ENCODE measurements at places on chromosomes 13 and 19.

- DNase-seq, result no peak
Observed at GRCh38 chr19:1132552-1133383, 29.0 kb downstream of the GPX4 start.

DNA sequence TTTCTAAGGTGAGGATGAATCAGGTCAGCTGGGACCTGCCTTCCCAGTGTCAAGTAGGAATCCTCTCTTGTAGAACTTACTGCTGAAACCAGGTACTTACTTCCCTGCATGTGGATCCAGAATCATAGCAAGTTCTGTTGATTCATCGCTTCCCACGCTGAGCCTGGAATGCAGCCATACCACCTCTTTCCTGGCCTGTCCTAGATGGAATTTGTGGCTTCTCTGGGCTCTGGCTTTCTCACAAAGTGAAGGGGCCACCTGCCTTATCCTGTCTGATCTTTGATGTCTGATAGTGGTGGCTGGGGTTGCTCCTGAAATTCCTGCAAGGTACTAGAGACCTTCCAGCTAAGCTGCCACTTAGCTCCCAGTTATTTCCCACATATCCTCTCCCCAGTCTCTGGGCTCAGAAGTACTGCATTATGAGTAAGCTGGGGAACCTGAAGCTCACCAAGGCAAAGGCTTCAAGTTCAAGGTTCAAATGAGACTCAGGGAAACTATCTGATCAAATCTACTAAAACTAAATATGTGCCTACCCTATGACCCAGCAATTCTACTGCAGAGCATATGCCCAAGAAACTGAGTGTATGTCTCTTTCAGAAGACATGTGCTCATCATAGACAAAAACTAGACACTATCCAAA is 103.5 kb downstream of the SUCLA2 start:
- DNase-seq, result no peak

DNA sequence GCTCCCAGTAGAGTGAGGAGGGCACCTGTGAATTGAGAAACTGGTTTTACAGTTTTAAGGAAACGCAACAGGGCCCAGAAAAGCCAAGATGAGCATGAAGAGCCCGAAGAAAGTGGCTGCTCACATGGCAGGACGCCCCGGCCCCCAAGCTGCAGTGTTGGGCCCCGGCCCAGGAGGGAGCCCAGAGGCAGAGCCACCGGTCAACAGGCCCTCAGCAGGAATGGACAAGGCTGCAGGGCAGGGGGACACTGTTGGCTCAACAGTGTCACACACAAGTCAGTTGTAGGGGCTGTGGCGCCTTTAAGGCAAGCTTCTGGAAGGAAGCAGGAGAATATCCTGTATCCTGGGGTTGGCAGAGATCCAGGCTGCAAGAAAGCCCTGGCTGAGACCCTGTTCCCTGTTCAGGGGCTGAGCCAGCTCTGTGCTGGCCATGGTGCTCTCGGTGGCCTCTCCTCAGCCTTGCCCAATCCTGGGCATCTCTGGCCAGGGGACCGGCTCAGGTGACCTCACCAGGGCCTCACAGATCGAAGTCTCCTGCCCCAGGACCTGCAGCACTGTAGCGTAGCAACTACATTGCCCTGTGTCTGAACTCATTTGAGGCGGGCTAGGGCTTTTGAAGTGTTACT is 28.0 kb downstream of the UPF1 start:
- no peak for DNase-seq

- DNase-seq, result no peak
Observed at GRCh38 chr13:109309625-109310363, 476.6 kb downstream of the IRS2 start.

- no peak for DNase-seq
Observed at GRCh38 chr19:1907563-1908363, 2.6 kb downstream of the ADAT3 start.

- DNase-seq, result no peak
Observed at GRCh38 chr13:73061876-73062275, 3.1 kb downstream of the KLF5 start.

DNA sequence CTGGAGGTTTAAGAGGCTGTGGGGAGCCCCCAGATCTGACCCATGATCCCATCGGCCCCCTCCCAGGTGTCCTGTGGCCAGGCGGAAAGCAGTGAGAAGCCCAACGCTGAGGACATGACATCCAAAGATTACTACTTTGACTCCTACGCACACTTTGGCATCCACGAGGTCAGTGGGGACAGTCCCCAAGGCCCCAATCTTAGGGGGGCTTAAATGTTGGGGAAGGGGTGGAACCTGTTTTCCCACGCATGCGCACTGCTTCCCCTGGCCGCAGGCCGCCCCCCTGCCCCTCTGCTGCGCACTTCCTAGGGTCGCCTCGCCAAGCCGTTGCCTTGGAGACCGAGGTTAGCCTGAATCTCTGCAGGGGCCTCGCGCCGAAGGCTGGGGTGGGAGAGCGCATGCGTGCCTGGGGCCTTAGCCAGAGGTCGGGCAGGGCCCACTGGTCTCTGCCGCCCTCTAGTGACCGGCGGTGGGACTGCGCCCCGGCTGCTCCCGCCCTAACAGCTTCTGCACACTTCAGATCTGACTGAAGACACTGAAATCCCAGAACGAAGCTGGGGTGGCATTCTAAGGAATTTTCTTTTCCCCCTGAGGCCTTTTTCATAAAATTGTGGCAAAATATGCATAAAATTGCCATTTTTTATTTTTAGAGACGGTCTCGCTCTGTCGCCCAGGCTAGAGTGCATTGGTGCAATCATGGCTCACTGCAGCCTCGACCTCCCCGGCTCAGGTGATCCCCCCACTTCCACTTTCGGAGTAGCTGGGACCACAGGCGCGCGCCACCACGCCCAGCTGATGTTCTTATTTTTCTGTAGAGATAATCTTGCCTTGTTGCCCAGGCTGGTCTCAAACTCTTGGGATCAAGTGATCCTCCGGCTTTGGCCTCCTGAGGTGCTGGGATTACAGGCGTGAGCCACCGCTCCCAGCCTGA is 3.6 kb downstream of the PRMT1 start:
- DNase-seq, result peak; percentile 95

Measured in GM13977 (cell line).